ENCODE measurements at places on chromosomes 1 and 21.
A peak's percentile ranks its signal among the peaks of the same experiment; 100 is the strongest.

DNA sequence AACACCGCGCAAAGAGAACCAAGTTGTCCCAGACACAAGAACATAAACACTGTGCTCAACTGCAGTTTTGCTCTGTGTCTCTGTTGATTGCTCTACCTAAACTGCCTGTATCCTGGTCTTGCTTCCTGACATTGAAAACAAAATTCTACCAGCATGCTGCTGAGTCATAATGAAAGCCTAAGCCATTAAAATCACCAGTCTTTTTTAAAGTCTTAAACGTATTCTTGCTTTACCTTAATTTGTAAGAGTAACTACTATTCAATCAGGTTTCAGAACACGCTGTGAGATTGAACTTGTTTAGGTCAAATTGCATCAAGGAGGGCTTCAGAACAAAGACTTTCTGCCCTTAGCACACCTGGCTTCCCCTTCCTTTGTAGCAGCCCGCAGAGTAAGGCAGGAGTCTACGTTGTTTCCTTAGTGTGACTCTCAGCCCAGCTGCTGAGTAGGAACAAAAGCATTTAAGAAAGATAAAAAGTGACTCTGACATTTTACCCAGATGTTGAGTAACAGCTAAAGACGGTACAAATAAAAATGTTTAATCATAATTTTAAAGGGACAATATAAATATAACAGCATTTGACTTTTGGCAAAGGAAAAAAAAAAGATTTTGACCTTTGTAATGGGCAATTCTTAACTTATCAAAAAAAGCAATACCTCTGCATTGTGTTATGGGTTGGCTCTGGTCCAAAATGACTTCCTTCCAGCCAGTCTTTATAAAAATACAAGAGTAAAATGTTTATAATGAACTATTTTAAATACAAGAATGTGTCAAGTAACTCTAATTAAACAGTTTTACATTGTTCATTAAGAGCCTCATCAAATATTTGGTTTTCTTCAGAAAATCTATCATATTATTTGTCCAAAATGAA is 186.9 kb upstream of the ADGRL4 start:
- no peak for DNase-seq

DNA sequence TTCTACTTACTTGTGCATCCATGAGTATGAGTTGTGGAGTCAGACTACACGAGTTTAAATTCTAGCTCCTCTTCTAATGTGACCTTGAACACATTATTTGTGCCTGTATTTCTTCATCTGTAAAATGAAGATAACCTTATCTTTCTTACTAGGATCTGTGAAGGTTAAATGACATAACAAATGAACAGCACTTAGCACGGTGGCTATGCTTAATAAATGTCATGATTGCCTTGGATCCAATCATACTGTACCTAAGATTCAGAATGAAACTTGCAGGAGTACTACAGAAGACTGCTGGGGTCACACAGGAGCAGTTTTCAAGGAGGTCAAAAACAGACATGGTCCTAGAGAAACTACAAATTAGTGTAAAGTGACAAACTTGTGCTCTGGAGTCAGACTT is 22.2 kb upstream of the ALG14 start:
- DNase-seq = no peak

- DNase-seq = no peak
Measured at GRCh38 chr1:40753142-40753882, 30.3 kb upstream of the KCNQ4 start.

- peak; percentile 75 for DNase-seq
Measured at GRCh38 chr1:54488065-54488750, 59.8 kb upstream of the ACOT11 start.

DNA sequence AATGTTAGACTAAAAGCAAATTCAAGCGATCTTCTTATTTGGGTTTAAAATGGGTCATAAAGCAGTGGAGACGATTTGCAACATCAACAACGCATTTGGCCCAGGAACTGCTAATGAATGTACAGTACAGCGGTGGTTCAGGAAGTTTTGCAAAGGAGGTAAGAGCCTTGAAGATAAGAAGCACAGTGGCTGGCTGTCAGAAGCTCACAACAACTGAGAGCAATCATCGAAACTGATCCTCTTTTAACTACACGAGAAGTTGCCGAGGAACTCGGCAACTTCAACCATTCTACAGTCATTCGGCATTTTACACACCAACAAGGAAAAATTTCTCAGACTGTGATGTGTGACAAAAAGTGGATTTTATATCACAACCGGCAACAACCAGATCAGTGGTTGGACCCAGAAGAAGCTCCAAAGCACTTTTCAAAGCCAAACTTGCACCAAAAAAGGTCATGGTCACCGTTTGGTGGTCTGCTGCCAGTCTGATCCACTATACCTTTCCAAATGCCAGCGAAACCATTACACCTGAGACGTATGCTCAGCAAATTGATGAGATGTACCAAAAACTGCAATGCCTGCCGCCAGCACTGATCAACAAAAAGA is 47.9 kb downstream of the ASH1L start:
- peak; percentile 5 for DNase-seq

GRCh38 chr1:16326833-16327404 is 25.4 kb downstream of the FBXO42 start:
- no peak for DNase-seq

GRCh38 chr1:230157420-230158390 is 90.7 kb downstream of the GALNT2 start:
- DNase-seq = no peak

- DNase-seq = no peak
Measured at GRCh38 chr1:113899111-113899510, 5.5 kb downstream of the AP4B1 start.

DNA sequence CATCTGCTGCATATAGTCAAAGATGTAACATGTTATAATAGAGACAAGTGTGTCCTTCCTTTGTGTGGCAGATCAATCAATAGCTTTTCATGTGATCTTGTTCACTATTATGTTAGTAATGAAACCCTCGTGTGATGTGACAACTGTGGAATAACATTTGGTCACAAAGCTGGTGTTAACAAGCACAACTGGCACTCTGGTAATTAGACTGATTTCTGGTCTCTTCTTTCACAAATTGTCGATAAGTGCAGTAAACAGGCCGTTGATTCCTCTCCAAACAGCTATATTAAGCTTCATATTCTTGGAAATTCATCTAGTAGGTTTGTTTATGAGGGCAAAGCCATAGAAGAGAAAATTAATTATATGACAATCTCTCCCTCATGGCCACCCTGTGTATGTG is 616.7 kb upstream of the PTBP2 start:
- DNase-seq = no peak

- no peak for DNase-seq
Measured at GRCh38 chr1:53626616-53627015, 112.3 kb downstream of the GLIS1 start.

All from HL-60 (cell line).